ENCODE measurements at places on chromosomes 11 and 22.

- DNase-seq: no peak
These were observed 14.0 kb upstream of the EHD1 start for GRCh38 chr11:64892411-64892831.

- no peak for DNase-seq
These were observed 403.6 kb downstream of the MN1 start for GRCh38 chr22:27397954-27398342.

DNA sequence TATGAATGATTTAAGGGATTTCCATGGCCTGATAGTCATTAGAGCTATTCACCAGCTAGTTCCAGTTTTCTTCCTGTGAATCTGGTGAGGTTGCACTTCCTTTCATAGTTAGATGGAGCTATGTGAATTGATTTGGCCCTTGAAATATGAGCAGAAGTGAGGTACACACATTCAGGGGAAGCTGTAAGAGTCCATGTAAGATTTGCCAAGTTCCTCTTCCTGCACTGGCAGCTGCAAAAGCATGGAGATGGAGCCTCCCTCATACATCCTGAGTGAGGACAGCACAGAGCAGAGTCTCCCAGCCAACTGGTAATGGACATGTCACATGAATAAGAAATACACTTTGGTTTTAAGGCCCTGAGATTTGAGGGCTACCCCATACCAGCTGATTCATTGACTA lies 111.7 kb downstream of the CD44 start:
- DNase-seq: no peak

DNA sequence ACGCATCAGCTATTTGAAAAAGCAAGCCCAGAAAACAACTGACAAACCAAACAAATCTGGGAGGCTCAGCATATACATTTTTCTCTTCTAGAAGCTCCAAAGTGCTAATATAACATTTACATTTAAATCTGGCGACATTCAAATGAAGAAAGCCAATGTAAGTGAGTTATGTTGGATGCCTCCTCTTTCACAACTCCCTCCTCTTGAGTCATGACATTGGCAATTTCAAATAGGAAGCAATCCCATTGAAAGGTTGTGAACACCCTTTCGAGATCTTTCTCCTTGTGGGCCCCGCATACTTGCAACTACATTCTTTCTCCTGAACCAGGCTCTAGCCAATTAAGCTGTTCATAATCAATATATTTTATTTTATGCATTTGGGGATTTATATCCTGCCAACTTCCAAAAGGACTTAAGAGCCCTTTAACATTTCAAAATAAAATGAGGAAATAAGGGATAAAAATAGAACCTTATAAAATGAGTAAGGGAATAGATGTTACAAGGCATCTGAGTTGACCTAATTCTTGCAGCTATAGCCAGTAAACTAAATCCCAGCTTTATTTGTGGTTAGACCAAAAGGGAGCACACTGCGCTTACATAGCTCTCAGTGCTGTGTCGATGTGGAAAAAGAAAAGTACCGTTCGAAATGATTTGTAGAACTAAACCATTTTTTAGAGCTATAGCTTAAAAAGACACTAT lies 129.5 kb upstream of the SESN3 start:
- no peak for DNase-seq

DNA sequence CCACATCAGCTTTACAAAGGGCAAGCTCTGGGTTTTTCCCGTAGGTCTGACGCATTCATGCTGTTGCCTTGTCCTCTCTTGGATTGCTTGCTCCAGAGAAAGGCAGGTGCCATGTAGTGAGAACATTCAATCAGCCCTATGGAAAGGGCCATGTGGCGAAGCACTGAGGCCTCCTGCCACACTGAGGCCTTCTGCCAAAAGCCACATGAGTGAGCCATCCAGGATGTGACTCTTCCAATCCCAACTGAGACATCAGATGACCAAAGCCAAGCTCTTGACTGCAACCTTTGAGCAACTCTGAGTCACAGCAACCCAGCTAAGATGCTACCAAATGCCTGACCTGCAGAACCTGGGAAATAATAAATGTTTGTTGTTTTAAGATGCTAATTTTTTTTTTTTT lies 9.0 kb upstream of the PANX3 start:
- no peak for DNase-seq

DNA sequence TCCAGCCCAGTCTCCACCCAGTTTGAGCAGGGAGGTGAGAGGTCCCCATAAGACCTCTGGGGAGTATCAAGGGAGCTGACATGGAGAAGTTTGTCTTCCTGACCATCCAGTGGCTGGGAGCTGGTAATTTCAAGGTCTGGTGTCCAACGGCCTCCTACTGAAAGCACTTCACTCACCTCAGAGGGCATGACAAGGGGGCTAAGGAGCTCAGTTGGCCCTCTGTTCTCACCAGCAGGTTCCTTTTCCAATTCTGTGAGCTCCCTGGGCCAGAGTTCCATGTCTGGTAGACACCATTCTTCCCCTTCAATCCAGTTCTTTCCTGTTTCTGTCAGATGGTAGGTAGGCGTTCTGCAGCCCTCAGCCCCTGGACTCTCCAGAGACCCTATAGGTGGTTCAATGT lies 3.1 kb downstream of the SELENOH start:
- no peak for DNase-seq

- no peak for DNase-seq
These were observed 7.4 kb downstream of the CNTF start for GRCh38 chr11:58629857-58630256.

GRCh38 chr22:33848251-33848650 lies 72.0 kb downstream of the LARGE1 start:
- no peak for DNase-seq

GRCh38 chr11:43245466-43245865 lies 66.3 kb upstream of the API5 start:
- DNase-seq: no peak

- DNase-seq: no peak
These were observed 4.3 kb downstream of the CAPN5 start for GRCh38 chr11:77071077-77071476.

DNA sequence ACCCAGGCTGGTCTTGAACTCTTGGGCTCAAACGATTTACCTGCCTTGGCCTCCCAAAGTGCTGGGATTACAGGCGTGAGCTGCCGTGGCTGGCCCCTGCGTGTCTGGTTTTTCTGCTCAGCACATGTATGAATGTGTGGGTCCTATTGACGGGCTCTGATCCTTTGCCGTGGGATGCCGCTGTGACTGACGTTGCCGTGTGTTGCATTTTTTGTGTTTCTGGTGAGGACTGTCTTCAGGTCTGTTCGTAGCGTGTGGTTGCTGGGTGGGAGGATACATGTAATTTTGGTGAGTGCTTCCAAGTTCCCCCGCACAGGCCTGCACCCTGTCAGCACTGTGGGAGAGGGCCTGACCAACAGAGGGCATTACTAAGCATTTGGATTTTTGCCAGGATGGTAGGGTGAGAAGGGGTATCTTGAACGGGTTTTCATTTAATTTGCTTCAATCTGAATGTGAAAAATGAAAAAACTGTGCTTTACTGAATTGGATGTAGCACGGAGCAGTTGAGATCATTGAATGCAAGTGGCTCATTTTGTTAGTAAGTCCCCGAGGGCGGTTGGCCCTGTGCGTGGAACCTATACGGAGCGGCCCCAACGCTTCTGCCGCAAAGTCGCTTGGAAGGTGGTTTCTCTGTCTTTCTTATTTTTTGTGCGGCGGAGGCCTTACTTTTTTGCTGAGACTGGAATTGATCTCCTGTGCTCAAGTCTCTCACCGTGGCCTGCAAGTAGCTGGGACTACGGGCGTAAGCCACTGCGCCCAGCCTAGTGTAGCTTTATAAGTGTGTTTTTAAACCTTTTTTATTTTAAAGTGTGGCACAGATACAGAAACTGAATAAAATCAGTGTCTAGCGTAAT lies 8.2 kb downstream of the ZBED4 start:
- DNase-seq: no peak

- no peak for DNase-seq
These were observed 7.0 kb upstream of the MSANTD2 start for GRCh38 chr11:124807201-124807600.

DNA sequence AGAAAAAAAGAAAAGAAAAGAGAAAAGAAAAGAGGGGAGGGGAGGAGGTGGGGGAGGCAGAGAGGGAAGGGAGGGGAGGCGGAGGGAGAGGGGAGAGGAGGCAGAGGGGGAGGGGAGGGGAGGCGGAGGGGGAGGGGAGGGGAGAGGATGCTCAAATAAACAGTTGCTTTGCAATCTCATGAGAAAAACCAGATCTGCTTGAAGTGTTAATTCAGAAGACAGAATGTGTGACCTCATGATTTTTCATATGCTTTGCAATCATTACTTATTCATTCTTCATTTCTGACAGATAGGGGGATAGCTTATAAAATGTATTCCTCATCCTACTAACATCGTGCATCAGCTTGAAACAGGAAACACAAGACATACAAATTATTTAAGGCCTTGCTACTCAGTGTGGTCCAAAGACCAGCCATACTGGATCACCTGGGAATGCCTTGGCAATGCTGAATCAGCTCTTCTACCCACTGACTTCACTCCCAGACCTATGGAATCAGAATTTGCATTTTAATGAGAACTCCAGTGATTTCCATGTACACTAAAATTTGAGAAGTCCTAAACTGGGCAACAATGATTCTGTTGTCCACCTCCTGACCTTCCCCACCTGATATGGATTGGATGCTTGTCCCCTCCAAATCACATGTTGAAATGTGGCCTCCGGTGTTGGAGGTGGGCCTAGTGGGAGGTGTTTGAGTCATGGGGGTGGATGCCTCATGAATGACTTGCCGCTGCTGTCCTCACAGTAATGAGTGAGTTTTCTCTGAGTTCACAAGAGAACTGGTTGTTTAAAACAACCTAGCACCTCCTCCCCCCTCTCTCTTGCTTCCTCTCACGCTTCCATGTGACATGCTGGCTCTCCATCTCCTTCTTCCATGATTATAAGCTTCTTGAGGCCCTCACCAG lies 69.2 kb downstream of the CCDC34 start:
- no peak for DNase-seq

DNA sequence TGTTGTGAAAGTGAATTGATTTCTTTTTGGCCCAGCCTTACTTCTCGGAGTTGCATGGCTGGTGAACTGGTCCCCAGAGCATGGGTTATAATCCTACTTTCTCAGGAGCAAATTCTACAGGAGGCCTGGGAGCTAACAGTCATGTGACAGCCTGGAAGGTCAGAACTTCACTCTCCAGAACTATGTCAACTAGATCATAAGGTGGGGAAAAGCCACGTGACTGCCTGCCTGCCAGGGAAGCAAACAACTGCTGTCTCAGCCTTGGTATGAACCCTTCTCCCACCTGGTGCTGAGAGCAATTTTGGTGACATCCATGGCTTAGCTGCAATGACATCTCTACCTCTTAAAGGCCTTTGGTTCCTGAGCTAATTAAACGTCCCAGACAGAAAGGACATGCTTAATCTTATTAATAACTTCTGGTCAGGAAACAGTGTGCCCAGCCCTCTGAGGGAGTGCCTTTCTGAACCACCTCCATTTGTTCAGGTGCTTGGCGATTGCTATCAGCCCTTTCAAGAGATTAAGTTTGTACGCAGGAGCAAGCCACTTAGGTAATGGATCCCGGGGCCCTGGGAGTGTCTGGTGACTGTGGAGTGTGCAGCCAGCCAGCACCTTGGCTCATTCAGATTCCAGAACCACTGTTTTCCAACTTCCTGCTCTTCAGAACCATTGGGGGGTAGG lies 1.4 kb upstream of the CREB3L1 start:
- DNase-seq: no peak

DNA sequence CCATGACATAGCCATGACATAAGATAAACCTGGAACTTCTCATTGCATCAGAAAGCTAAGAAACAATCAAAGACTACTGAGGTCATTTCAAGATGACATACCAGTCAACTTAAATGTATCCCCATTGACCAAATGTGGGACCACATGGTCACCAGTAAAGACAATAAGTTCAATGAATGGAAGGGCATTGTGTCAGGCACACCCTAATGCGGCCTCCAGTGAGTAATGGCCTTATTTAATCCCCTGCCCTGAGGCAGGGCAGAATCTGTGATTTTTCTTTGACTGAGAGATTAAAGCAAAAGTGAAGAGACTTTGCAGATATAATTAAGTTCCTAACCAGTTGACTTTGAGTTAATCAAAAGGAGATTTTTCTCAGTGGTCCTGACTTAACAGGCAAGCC lies 17.3 kb upstream of the SYT8 start:
- DNase-seq: no peak

DNA sequence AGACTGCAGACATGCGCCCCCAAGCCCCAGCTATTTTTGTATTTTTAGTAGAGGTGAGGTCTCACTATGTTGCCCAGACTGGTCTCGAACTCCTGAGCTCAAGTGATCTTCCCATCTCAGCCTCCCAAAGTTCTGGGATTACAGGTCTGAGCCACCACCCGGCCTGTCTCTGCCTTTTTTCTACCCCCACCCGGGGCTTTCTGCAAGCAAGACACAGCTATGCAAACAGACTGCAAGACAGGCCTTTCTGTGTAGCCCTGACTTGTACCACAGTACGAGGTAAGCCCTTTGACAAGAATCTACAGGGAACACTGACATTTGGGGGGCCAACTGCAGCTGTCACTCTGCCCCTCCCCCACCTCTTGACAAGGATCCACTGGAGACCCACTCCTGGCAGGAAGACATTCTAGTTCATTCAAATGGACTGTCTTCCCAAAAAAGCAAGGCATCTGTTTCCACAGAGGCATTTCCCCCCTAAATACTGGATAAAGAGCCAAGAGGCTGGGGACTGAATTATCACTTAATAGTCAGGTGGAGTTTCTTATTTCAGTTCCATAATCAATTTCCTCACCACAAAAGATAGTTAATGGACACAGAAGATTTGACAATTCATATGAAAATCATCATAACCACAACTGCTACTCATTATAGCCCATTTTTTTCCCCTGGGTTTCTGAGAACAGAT lies 118.2 kb downstream of the ABTB2 start:
- DNase-seq: no peak

GRCh38 chr11:46718155-46719019 lies 626 bp upstream of the F2 start:
- no peak for DNase-seq

- no peak for DNase-seq
These were observed 36.7 kb downstream of the SERPIND1 start for GRCh38 chr22:20810645-20811044.

GRCh38 chr11:1479678-1480118 lies 6.9 kb downstream of the MOB2 start:
- DNase-seq: no peak

DNA sequence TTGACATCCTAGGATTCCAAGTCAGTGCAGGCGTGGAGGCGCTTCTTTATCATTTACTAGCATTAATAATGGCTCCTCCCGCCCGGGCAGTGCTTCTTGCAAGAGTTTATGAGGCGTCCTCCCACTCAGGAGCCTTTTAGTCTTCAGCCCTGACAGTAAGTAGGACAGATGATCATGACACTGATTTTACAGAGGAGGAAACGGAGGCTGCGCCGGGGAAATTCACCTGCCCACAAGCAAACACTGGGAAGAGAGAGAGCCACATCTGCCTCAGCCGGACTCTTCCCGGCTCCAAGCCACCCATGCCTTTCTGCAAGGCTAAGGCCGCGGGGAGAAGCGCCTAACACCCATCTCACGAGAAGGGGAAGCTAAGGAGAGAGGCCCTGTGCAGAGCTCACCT lies 35.9 kb downstream of the KIAA0930 start:
- no peak for DNase-seq

- DNase-seq: no peak
These were observed 1149.1 kb upstream of the RAG2 start for GRCh38 chr11:37747121-37747520.
